ENCODE measurements at places on chromosomes 3 and 15.

DNA sequence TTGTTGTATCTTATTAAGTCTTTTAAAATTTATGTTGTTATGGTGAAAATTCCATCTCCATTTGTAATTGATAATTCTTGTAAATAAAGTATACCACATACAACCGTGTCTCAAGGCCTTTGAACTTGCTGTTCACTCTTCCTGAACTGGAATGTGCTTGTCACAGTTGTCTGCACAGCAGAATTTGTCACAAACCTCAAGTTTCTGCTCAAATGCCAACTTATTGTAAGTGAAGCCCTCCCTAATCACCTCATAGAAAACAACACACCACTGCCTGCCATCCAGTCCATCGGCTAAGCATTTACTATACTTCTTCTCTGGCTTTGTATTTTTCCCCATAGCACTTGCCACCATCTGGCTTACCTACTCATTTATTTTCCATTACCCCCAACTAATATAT lies 192.3 kb downstream of the THRB start:
- DNase-seq = no peak

GRCh38 chr3:194339840-194340239 lies 11.3 kb downstream of the CPN2 start:
- no peak for DNase-seq

DNA sequence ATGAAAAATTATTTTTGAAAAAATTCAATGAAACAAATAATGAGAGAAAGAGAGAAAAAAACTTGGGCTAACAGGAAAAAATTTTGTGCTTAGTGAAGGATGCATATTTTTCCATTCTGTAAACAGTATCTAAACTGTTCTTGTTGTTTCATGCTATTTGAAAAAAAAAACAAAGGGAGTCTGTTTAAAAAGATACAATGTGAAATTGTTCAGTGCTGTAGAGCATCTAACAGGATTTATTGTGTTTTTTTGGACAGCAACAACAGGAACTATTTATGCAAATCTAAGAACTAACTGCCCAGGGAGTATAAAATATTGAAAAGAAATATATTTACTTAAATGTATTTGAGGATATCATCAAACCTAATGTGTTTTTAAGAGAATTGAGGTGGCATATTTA lies 55.1 kb downstream of the PEX5L start:
- DNase-seq = no peak

DNA sequence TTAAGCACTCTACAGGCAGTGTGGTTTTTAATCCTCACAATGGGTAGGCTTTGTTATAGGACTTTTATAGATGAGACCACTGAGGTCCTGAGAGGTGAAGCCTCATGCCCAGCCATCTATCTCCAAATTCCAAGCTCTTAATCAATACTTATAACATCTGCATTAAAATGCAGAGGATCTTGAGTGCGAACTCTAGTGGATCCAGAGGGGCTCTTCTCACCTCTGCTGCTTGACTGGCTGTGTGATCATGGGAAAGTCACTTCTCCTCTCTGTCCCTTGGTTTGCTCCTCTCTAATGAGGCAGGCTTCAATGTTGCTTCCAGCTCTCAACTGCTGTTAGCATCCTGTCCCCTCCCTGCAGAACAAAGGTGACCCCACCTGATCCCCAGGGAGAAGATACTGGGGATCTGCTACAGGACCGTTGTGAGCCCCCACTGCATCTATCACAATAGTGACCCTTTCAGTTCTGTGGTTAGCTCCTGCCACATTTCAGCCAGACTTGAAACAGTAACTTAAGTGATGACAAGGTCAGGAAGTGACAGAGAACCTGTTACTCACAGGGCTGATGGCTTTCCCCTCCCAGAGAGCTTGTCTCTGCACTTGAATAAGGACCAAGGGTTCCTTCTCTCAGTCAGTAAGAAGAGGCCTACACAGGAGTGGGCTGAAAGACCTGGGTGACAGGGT lies 1.3 kb downstream of the SLC27A2 start:
- no peak for DNase-seq

DNA sequence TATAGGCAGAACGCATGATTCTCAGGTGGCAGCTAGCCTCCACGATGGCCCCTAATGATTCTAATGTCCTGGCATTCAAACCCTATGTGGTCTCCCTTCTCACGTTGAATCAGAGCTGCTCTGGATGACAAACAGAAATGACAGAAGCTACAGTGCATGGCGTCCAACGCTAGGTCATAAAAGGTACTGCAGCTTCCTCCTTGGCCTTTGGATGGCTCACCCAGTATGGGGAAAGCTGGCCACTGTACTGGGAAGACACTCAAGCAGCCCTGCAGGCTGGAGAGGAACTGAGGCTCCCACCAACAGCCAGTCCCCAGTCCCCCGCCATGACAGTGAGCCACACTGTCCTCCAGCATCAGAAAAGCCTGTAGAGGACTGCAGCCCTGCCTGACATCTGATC lies 286.3 kb downstream of the FAM43A start:
- no peak for DNase-seq

- no peak for DNase-seq
Observed at GRCh38 chr3:160224256-160224655, 966 bp upstream of the C3orf80 start.

GRCh38 chr3:14623569-14624051 lies 28.0 kb upstream of the CCDC174 start:
- DNase-seq = no peak

GRCh38 chr3:108014943-108015342 lies 75.9 kb downstream of the CD47 start:
- DNase-seq = no peak

DNA sequence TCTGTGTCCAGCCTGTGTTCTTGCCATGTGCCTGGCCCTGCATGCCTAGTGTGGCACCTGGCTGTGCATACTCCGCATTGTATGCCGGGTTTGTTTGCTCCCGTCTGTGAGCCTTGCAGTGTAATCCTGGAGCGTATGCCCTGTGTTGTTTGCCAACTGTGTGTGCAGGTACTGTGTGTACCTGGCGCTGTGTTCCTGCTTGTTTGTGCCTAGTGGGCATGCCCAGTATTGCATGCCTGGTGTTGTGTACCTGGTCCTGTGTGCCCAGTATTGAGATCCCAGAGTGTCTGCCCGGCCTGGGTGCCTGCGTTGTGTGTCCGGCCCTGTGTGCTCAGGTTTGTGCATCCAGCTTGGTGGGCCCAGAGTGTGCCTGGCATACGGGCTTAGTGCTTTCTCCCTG lies 54.5 kb upstream of the CHRNA7 start:
- DNase-seq = no peak

Data from stimulated activated CD4-positive, alpha-beta T cell treated with anti-CD3 and anti-CD28 coated beads, Interleukin-1b, Interleukin-23, amount 100 ng/mL, for 24 hours (primary cell).